ENCODE measurements at places on chromosomes 2 and 18.

GRCh38 chr2:205089958-205090357, 544.7 kb downstream of the PARD3B start:
- no peak for DNase-seq

GRCh38 chr2:147051814-147052213, 793.0 kb upstream of the ACVR2A start:
- DNase-seq: no peak

GRCh38 chr2:126723281-126723815, 67.4 kb downstream of the GYPC start:
- DNase-seq: no peak

GRCh38 chr18:46422552-46423055, 234.4 kb downstream of the LOXHD1 start:
- DNase-seq: no peak

DNA sequence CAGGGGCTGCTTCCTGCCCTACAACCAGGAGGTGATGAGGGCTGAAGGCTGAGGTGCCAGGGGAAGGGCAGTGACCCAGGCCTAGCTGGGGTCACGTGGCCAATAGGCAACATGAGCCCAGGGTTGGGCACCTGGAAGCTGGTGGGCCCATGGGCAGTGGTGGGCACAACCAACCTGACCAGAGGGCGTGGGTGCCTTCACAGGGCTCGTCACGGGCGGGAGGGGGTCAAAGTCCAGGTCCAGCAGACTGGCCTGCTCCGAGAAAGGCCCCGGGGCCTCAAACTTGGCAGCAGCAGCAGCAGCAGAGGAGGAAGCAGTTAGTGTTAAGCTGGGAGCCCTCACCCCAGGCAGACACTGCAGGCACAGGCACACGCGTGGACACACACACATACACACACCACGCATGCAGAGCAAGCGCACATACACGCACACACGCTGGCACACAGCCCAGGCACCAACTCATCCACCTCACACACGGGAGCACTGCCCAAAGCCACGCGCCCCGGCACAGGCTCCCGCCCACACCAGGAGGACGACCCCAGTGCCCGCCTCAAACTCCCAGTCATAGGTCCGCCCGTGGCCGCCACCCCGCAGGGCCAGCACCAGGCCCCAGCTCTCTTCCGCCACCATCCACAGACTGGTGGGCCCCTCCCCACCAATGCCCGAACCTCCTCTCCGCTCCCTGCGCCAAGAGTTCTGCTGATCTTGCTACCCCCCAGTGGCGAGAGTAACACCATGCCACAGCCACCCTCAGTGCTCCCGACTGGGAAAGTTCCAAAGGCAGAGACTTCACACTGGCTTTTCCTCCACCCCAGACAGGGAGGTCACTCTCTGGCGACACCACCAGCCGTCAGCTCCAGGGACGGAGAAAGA, 53.0 kb downstream of the BIN1 start:
- no peak for DNase-seq

All from stimulated activated CD8-positive, alpha-beta memory T cell treated with anti-CD3 and anti-CD28 coated beads, Interleukin-7, amount 100 ng/mL, for 1 hour (primary cell).